Left lung (tissue), 14 donors: ENCODE measurements at places on chromosomes 7 and 10.

- H3K27ac ChIP-seq, result no peak overlapping the region
- no peaks in the 10 kb centered on the region for H3K4me1 ChIP-seq
- H3K27me3 ChIP-seq, result no peaks in the 10 kb centered on the region
- no peak for DNase-seq
- no peaks in the 10 kb centered on the region for H3K36me3 ChIP-seq
Measured at GRCh38 chr10:55509168-55509567, 708.1 kb upstream of the PCDH15 start.

- H3K36me3 ChIP-seq, result no peaks in the 10 kb centered on the region
- peak; percentile 1 for DNase-seq
- H3K4me1 ChIP-seq, result no peaks in the 10 kb centered on the region
- H3K27ac ChIP-seq, result no peak overlapping the region
- no peaks in the 10 kb centered on the region for H3K27me3 ChIP-seq
- no peak overlapping the region for H3K4me3 ChIP-seq
Measured at GRCh38 chr10:127649642-127650041, 87.3 kb upstream of the FOXI2 start.

DNA sequence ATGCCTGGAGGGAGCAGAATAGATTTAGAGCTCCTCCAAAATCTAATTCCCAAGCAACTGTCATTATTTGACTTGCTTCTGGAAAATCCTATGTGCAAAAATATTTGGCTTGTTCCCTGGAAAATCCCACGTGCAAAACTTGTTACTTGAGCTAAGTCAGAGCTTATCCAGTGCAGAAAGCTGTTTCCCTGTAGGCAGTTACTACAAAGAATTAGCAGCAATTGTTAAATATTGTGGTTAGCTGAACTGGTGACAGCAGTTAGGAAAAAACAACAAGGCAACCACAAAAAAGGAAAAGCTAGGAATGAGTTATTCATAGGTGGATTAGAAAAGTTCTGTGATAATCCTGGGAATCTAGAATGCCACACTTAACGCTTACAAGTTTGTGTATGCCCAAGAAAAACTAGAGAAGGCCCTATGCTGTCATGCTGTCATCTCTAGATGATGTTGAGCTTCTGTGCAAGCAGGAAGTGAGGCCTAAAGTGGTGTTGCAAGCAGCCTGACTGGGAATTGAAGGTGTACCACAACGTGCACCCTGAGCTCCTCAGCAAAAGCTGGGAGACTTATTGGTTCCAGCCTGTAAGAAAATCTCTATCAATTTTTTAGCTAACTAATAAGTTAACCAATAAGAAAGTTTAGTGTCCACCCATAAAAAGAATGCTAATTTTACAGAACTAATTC lies 738.6 kb upstream of the LRRTM3 start:
- H3K27ac ChIP-seq, result no peak overlapping the region
- H3K36me3 ChIP-seq, result no peaks in the 10 kb centered on the region
- no peaks in the 10 kb centered on the region for H3K4me1 ChIP-seq
- no peak overlapping the region for H3K4me3 ChIP-seq

DNA sequence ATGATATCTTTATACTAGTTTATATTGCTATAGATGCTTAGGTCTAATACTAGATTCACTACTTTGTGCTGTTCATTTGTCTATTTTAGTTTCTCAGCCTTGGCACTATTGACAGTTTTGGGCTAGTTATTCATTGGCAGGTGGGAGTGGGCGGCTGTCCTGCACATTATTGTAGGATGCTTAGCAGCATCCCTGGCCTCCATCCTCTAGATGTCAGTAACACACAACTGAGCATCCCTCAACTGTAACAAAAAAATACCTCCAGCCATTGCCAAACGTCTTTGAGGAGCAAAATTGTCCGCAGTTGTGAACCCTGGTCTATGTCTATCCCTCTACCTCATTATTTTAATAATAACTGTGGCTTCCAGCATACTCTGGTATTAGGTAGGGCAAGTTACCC lies 34.4 kb upstream of the PNLIP start:
- no peaks in the 10 kb centered on the region for H3K27me3 ChIP-seq
- DNase-seq, result no peak
- H3K4me1 ChIP-seq, result no peaks in the 10 kb centered on the region
- no peaks in the 10 kb centered on the region for H3K36me3 ChIP-seq

DNA sequence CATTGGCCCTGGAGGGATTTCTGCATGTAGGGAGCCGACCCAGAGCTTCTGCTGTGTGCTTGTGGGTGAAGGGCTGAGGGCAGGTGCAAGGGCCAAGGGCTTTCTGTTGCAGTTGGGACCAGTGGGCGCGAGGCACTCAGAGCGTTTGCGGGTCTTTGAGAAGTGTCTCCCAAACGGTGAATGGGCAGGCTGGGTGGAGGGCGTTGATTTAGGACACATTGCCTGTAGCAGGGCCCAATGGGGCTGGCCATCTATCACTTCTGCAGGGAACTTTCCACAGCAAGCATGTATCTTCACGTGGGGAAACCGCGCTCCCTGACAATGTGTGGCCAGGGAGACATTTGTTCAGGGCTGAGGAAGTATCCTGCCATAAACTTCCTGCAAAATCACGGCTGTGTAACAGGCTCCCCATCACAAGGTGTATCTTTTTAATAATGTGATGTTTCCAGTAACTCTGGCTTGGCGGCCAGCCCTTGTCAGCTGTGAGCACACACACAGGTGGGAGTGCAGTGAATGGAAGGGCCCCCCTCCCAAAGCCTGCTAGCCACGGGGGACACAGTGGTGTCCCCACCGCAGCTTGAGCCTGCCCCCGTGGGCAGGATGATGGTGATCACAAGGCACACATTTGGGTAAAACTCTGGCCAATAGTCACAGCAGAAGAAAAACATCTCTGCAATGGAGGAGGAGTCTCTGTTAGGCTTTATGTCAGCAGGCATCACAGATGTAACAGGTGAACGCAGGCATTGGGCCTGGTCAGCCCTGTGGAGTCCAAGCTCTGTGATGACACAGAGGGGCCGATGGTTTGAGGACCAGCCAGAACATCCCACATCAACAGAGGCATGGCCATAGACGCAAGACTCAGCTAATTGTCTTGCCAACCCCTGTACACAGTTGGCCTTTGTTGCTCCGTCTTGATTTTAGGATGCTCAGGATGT lies 84.3 kb downstream of the GLRX3 start:
- no peaks in the 10 kb centered on the region for H3K36me3 ChIP-seq
- no peaks in the 10 kb centered on the region for H3K4me1 ChIP-seq
- no peaks in the 10 kb centered on the region for H3K27me3 ChIP-seq
- DNase-seq, result no peak
- H3K4me3 ChIP-seq, result no peak overlapping the region

DNA sequence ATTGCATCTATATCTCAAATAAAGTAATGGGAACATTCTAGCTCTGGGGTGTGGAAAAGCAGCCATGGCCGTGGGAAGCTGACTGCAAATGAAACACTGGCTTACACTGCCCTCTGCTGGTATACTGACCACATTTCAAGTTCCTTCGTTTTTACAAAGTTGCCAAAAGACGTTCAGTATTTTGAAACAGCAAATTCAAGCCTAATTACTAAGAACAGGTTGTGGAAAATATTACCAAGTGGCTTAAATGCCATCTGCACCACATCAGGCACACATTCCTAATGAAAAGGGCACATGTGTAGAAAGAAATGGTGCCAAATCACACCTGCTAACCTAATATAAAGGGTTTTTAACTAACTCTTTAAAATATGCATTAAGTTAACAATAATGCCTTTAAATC lies 83.9 kb downstream of the JAZF1 start:
- no peaks in the 10 kb centered on the region for H3K36me3 ChIP-seq
- H3K27ac ChIP-seq, result no peak overlapping the region
- no peaks in the 10 kb centered on the region for H3K4me1 ChIP-seq
- DNase-seq, result no peak
- H3K4me3 ChIP-seq, result no peak overlapping the region

GRCh38 chr10:109957092-109957797 lies 33.9 kb upstream of the XPNPEP1 start:
- H3K4me3 ChIP-seq, result no peak overlapping the region
- H3K36me3 ChIP-seq, result no peaks in the 10 kb centered on the region
- no peaks in the 10 kb centered on the region for H3K4me1 ChIP-seq
- H3K27ac ChIP-seq, result no peak overlapping the region
- H3K27me3 ChIP-seq, result no peaks in the 10 kb centered on the region
- DNase-seq, result no peak
